M059J (cell line): ENCODE measurements at places on chromosomes 6 and 20.
A peak's percentile ranks its signal among the peaks of the same experiment; 100 is the strongest.

- DNase-seq, result no peak
These were observed 362.3 kb downstream of the PKHD1 start for GRCh38 chr6:51725155-51725554.

- DNase-seq, result no peak
These were observed 17.7 kb downstream of the CCDC167 start for GRCh38 chr6:37481711-37482605.

GRCh38 chr20:45154183-45154582, 20.5 kb upstream of the PI3 start:
- DNase-seq, result peak; percentile 24

DNA sequence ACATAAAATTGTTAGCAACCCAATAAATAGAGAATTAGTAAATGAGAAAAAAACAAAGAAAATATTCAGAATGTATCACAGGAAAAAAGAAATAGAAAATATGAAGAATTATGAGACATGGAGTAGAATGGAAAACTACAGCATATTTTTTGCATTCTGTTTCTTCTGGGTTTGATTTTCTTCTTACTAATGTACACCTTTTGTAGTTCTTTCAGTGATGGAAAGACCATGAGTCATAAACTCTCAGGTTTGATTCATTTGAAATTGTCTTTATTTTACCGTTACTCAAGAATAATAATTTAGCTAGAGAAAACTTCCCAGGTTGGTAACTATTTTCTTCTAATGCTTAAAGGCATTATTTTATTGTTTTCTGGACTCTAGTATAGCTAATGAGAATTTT, 90.3 kb upstream of the TMEM170B start:
- DNase-seq, result no peak

- DNase-seq, result no peak
These were observed 591 bp upstream of the DCBLD1 start for GRCh38 chr6:117481926-117482239.
